A172 (cell line): ENCODE measurements at places on chromosomes 11 and 22. TPM values are rescaled to one million over a fixed set of nuclear protein-coding genes. Genes with fewer than 3 reads are reported as not detected.

- DNase-seq: no peak
Observed at GRCh38 chr11:75189911-75190310, 39.0 kb downstream of the SLCO2B1 start.

DNA sequence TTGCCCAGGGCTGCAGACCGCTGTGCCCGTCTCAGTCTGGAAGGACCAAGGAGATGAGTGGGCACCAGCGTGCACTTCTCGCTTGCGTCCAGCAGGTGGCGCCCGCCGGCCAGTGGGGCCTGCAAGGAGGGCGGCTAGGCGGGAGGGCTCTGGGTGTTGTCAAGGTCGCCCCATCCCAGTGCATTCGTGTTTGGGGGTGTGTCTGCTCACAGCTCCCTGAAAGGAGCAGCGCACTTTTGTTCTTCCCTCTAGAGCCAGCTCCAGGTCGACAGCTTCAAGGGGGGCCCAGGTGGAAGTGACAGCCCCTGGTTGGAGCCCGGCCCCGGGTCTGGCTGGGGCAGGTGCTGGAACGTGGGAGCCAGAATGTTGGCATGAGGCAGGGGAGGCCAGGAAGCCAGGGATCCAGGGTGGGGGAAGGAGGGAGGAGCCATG, 23.4 kb upstream of the MPPED1 start:
- peak; percentile 35 for DNase-seq

DNA sequence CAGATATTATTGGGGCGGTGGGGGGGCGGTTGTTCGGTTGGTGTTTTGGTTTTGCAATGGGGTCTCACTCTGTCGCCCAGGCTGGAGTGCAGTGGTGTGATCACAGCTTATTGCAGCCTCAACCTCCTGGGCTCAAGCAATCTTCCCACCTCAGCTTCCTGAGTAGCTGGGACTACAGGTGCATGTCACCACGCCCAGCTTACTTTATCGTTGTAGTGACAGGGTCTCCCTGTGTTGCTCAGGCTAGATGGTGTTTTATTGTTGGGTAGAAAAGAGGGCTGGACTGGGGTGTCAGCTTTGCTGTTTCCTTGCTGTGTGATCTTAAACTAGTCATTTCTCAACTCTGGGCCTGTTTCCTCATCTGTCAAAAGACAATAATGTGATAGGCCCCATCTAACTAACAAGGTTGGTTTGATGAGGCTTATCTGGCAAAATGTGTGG, 17.5 kb upstream of the MYH9 start:
- DNase-seq: no peak

- peak; percentile 4 for DNase-seq
Observed at GRCh38 chr22:31841078-31841827, 87.4 kb downstream of the DEPDC5 start.

Gene LIF
- total RNA-seq: 24.8 and 25.4 TPM in 2 replicates

Gene MRPL17
- total RNA-seq: 121 and 417 TPM in 2 replicates

Gene ANKK1
- total RNA-seq: not detected in 2 replicates

Gene EMSY
- 17.9 and 29.2 TPM in 2 replicates for total RNA-seq

Gene TMEM223
- total RNA-seq: 23.4 and 30.1 TPM in 2 replicates
